ENCODE measurements at places on chromosomes 2 and 18.

DNA sequence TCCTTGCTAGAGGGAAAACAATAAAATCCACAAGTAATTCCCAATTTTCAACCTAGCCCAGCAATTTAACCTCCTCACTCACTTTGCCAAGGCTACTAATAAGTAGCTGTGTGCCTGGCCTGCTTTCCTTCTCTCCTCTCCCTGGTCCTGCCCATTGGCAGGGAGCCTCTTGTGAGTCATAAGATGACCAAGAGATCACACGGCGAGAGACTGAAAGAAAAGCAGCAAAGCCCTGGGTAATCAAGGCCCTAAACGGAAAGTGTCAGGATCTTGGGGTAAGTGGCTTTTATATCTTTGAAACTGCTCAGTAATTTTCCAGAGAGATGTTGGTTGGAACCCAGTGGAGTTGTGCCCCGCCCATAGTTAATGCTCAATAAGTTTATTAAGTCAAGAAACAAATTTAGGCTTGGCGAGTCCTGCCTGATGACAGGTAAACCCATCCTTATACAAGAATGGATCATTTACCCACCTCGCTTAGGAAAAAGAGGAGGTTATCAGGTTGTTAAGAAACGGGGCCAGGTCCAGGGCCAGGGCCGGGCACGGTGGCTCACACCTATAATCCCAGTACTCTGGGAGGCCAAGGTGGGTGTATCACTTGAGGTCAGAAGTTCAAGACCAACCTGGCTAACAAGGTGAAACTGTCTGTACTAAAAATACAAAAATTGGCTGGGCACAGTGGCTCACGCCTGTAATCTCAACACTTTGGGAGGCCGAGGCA is 10.0 kb upstream of the ADAM17 start:
- DNase-seq = no peak

- DNase-seq = no peak
Observed at GRCh38 chr18:37254236-37254754, 311.3 kb downstream of the CELF4 start.

- no peak for DNase-seq
Observed at GRCh38 chr2:128632501-128632800, 313.8 kb upstream of the HS6ST1 start.

DNA sequence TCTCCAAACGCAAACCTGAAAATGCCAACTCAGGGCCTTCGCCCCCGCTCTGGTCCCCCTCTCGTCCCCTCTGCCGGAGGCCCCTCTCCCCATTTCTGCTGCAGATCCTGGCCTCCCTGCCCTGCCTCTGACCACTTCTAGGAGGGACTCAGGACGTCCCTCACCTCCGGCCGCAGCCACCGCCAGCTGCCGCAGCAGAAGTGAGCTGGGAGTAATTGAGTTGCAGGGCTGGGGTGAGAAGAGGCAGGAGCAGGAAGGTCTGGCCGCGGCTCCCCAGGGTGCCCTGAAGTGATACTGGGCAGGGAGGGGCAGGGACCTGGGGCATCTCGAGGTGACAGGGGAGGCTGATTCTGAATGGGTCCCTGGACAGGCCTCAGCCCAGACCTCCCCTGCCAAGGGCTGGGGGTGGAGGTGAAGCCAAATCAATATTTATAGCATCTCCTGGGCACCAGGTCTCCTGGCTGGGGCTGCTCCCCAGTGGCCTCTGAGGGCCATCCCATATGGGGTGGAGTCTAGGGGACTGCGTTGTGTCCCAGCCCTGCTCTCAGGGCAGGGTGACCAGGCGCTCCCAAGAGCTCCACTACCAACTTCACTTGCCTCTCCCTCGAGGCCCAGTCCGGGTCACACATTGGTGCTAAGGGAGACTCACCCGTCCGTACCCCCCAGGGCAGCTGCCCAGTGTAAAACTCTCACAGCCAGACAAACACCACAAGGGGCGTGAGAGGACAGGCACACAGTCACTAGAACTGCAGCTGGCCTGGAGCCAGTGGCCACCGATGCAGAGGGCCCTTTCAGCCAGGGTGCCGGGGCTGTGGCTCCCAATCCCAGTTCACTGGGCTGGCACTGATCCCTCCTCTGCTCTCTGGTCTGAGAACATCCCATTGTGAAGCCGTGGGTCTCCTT is 33.0 kb downstream of the KCNIP3 start:
- DNase-seq = no peak

DNA sequence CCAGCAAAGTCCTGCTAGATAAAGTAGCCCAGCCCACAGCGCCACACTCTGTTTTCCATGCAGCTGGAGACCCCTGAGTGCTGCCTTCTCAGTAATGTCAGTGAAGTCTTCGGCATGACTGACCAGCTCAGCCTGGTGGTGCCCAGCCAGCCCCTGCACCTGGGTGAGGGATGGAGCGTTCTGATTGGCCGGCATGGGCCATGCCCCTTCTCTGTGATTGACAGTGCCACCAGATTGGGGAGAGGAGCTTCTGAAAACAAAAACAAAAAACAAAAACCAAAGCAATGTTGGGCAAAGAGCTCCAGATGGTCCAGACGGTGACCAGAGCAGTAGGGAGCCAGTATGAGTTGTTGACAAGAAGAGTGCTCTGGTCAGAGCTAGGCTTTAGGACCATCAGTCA is 122.6 kb downstream of the DYSF start:
- no peak for DNase-seq

- no peak for DNase-seq
Observed at GRCh38 chr2:233414273-233414654, 60.0 kb downstream of the DGKD start.

DNA sequence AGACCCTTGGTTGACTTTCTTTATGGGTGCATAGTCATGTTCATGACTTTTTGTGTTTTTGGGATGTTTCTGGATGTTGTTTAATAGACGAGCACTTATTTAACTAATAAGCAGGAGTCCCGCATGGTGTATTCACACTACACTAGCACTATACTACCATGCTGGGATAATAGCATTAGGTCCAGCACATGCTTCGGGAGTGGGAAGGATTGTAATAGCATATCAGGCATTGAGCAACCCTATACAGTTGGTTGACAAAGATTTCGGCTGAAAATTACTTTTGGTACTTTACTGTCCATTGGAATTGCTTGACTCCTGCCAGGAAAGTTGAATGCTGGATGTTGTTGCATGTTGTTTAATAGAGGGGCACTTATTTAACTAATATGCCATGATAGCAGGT is 2.8 kb downstream of the SH3RF3 start:
- no peak for DNase-seq

GRCh38 chr2:36616947-36617346 is 19.0 kb upstream of the FEZ2 start:
- no peak for DNase-seq

- DNase-seq = no peak
Observed at GRCh38 chr2:239609162-239609561, 208.3 kb upstream of the HDAC4 start.

DNA sequence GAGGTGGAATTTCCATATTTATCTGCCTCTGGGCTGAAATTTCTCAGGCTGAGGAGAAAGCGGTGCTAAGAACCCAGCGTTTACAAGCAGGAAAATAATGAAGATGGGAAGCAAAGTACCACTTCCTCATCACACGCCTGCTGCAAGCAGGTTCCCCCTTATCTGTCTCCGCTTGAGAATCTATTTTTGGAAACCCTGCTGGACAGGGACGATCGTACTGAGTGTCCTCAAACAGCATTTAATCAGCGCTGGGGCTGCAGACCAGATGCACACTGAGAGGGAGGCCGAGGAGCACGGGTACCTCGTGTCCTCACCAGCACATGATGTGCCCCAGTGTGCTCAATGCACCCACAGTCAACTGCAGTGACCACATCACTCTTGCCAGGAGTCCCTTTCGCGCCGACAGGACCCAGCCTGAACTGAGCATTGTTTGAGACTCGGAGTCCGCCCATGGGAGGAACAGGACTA is 160.4 kb downstream of the HDAC4 start:
- no peak for DNase-seq

DNA sequence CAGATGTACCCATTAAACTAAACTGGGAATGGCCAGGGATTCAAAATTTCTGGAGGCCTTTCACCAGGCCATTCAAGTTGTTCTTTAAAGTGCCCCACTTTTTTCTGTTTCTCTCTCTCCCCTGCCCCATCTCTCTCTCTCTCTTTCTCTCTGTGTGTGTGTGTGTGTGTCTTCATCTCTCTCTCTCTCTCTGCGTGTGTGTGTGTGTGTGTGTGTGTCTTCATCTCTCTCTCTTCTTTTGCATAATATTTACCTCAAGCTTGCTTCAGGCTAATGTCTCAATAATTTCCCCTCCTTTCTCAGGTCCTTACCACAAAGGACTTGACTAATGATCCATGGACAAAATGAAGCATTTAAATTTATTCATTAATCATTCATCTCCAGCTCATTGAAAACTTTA is 164.2 kb upstream of the KLHL14 start:
- no peak for DNase-seq

- DNase-seq = no peak
Observed at GRCh38 chr2:240987588-240987987, 10.8 kb upstream of the SNED1 start.

GRCh38 chr18:31651369-31651768 is 33.0 kb downstream of the B4GALT6 start:
- no peak for DNase-seq

GRCh38 chr2:112474844-112475486 is 7.0 kb upstream of the TTL start:
- DNase-seq = no peak

DNA sequence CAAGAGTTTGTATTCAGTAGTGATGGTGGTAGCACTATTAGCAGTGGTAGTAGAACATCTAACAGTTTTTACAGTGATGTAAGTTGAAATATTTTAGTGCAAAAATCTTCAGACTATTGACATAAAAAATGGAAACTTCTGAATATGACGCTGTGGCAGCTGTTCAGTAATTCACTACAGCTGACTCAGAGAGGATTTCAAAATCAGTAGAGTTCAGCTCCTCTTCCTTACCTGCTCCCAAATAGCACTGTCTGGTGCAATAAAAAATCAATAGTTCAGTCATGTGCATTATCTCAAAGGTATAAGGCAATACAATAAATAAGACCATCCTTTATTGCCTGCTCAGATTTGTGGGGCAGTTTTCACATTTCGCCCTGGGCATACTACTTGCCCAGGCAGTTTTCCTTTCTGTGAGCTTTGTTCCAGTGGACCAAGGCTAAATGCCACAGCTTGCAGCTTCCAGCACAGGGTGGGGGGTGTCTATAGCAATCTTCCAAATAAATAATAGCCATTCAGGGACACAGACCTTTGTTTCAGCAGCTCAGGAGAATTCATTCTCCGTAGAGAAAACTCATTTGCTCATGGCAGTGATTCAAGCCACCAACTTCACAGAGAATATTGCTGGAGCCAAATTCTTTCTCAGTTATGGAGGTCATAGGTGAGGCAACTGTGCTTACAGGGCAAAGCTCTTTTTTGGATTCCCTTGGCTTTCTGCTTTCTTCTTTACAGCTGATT is 33.9 kb upstream of the GORASP2 start:
- DNase-seq = no peak

- no peak for DNase-seq
Observed at GRCh38 chr2:86453836-86454235, 12.7 kb downstream of the KDM3A start.

DNA sequence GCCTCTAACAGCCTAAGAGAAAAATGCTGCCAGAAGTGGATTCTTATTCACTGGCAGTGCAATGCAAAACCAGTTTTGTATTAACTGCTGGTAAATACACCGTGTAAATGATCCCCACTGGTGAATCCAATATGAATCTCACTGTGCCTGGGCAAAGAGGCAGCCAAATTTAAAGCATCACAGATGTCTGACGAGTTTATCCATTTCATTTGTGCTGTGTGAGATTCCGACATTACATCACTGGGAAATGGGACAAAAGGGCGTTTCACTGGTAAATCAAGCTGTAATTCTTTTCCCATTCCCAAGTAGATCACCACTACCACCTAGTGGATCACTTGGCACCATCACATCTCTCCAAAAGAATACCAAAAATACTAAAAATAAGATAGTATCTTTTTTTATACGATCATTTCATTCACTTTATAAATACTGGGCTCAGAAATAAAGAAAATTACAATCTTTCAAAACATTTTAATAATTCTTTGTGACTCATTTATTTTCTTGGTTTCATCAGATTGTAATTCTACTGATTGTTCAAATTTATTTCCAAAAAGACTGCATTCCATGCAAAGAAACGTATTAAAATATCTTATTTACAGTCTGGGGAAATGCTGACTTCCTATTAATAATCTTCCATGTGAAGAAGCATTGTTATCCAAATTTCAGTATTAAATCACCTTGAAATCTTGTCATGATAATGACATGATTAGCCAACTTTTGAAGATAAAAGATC is 125.6 kb downstream of the GRB14 start:
- DNase-seq = no peak

DNA sequence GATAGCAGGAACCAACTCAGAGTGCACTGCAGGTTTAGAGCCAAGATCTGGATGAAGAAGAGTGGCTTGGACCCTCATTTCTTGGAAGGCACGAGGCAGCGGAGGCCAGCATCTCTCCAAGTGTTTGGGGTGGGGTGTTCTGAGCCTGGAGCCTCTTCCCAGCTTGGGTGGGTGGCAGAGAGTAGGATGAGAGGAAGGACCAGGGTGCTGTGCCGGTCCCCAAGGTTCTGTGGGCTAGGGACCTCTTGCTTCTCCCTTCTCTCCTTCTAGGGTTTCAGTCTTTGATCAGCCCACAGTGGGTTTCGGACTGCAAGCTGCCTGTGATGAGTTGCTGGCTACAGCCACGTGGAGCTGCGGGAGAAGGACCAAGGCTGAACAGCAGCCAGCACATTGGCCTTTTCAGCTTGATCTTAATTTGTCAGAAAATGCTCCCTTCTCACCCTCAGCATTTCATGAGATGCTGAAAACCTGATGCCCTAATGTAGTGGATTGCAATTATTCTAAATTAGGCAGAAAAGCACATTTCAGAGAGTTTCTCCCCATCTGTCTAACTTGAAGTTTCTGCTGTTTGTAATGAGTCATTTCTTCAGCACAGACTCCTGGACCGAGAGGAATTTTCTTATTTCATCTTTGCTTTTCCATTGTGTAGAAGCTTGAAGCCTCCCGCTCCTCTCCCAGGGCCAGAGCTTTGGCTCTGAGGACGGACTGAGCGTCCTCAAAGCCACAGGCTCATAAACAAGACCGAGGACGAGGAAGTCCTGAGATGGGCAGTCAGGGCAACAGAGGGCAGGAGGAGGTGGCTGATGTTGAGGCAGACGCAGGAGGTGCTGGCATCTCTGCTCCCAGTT is 99.1 kb upstream of the HDAC4 start:
- no peak for DNase-seq

GRCh38 chr18:61350578-61350977 is 17.3 kb downstream of the CDH20 start:
- DNase-seq = no peak

GRCh38 chr2:41101281-41101680 is 649.4 kb upstream of the SLC8A1 start:
- no peak for DNase-seq

DNA sequence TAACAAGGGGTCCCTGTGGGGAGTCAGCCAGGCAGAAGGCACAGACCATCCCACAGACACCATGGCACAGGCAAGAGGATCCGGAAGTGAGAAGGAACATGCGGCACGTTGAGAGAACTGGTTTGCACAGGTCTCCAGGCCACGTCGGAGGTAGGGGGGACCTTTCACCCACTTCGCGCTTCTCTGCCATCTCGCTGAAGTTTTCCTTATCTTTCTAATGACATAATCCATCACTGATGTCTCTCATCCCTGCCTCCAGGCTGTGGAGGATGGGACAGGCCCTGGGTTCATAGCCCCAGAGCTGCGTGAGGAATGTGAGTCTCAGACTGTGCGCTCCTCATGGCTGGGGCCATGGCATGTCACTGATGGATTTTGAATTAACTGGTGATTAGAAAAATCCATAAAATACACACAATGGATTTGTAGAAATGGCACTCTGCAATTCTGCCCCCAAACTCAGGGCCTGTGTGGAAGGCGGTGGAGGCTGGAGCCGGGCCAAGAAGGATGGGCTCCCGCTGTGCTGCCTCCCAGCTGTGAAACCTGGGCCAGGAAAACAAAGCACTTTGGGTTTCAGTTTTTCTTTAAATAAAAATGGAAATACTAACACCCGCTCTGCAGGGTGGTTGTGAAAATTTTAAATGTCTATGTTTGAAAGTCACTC is 113.3 kb upstream of the ALKAL2 start:
- no peak for DNase-seq

Measured in activated CD4-positive, alpha-beta T cell treated with anti-CD3 and anti-CD28 coated beads, Interleukin-2, Interleukin-4, amounts not matched to agents 100 ng/mL and 50 ng/mL, durations not matched to agents 16 hours and 8 hours (primary cell).